ENCODE measurements at places on chromosomes 3 and 15. TPM values are rescaled to one million over a fixed set of nuclear protein-coding genes. Genes with fewer than 3 reads are reported as not detected.
A peak's percentile ranks its signal among the peaks of the same experiment; 100 is the strongest.

DNA sequence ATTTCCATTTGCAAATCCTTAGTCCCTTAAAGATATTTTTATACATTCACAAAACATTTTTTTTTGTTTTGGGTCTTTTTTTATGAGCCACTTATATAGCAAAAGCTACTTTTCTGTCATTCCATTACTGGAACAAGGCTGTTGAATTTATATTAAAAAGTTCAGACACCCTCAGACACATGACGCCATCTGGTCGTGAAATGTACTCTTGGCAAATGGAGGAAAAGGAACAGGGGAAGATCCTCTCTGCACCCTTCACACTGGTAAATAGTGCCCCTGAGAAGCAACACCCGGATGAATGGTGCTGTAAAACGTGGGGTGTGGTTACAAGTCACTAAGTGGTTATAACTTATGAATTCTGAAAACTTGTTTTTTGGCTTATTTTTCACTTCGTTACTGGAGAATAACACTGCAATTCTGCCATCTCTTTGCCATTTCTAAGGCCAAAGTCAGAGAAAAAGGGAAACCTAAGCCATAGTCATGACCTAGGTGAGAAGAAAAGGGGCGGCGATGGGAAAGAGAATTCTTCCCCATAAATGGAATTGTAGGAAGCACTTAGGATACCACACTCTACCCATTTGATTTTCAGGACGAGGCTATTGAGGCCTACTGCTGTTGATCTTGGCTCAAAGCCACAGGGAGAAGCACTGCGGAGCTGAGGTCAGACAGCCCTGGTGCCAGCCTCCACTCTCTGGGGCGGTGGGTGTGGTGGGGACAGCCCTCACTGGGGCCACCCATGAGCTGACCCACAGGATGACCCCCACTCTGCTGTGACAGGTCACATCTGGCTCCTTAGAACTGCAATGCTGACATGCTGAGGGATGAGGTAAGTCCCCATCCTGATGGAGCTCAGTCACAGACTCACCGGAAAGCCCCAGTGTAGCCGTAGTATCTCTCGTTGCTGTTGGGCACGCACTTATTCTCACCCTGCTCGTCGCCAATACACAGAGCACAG, 21.9 kb downstream of the LTF start:
- DNase-seq = no peak

DNA sequence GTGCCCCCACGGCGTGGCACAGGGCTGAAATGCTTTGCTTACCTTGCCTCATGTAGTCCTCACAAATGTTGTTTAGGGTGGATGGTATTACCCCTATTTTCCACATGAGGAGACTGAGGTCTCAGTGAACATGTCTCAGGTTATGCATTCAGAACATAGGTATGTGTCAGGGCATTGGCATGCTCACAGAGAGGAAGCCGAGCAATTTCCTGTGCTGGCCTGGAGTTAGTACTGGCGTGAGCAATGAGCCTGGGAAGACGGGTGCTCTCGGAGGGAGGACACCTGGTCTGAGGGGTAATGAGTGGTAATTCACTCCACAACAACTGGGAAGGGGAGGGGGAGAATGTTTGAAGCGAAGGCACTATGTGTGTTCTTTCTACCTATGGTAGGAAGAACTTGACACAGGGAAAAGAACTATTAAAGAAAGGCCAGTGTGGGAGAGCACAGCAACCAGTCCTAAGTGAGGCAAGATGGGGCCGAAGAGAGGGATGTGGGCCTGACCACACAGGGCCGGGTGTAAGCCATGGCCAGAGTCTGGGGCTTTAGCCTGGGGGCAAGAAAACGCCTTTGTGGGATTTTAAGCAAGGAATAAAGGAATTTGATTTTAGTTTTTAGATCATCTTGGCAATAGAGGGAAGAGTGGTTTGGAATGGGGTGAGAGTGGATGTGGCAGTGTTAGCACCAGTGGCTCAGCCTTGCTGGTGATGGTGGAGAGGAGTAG, 4.9 kb upstream of the FAM131A start:
- DNase-seq = no peak

DNA sequence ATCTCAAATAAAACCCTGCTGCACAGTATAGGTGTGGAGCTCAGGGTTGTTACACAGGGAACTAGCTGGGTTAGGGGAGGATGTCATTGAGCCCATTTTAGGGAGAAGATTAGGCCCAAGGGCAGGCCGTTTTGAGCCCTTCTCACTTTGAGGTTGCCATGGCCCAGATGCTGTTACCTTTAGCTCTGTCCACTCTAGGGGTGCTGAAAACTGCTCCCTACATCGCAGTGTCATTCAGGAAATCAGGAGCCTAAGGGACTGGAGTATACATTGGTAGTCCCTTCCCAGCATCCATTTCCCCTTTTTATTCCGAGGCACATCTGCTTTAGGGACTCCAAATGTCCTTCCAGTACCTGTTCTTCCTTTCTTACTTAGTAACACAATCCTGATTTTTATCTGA, 79.0 kb upstream of the SELENOK start:
- DNase-seq = no peak

DNA sequence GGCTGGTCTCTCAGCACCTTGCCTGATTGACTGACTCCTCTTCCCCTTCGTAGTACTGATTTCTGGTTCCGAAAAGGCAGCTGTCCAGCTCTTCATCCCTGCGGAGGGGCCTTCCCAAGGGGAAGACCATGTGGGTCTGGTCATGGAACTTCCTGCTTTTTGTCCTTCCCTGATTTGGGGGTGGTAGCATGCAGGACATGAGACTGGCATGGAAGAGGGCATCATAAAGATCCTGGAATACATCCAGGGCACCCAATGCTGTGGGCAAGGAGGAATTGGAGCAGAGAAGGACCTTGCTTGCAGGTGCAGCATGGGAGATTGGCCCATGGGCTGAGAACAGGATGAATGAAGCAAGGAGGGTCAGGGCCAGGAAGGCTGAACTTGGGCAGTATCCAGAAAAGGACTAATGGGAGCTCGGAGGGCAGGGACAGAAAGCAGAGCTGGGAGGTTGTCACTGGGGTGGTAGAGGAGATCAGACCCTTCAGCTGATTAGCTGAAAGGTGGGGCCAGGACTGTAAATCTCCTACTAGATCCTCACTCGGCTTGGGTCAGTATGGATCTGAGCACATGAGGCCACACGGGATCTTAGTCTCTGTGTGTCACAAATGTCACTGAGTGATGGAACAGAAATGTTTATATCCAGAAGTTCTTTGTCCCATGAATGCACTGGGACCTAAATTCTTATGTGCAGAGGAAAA, 59.5 kb downstream of the AMOTL2 start:
- DNase-seq = no peak

DNA sequence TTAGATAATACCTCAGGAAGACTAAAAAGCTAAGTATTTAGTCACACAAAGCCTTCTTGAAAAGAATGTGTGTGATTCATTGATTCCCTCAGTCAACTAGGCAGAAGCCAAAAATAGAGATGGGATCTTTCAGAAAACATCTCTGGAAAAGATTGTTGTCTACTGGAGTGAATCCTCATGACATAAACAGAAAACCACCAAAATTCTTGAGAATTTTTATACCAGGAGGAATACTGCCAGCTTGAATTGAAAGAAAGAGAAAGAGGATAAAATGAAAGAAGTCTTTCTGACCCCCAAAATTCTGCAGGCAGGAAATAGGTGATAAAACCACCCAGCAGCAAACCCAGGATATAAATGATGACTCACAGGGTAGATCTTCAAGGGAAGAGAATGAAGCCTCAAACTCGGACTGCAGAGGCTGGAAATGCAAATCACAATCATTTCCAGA, 363.1 kb upstream of the PLSCR5 start:
- DNase-seq = no peak

The FBXW12 gene
- polyA plus RNA-seq = not detected

The ST3GAL6 gene
- polyA plus RNA-seq = 1.7 TPM

- peak; percentile 76 for DNase-seq
Measured at GRCh38 chr15:25394898-25395297, 43.9 kb downstream of the UBE3A start.

DNA sequence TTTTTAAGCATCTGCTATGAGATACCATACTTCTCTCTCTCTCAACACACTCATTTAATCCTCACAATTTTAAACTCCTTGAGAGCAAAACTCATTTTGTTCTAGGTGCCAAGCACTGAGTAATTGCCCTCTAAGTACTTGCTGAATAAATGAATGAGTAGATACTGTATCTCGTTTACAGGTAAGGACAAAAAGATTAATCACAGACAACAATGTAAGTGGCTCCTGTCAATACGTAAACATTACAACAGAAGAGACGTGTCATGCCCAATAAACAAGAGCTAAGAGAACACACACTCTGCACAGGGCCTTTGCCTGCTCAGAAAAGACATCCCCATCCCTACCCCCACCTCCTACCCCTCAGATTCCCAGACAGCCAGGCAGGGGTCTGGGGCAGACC, 59.8 kb downstream of the CHSY1 start:
- DNase-seq = no peak

- DNase-seq = no peak
Measured at GRCh38 chr3:115245438-115245837, 98.3 kb upstream of the ZBTB20 start.

GRCh38 chr3:63726656-63727055, 74.2 kb downstream of the SNTN start:
- no peak for DNase-seq

- no peak for DNase-seq
Measured at GRCh38 chr3:62203561-62203960, 169.8 kb downstream of the FEZF2 start.

The IL20RB gene
- polyA plus RNA-seq = 0.36 TPM

DNA sequence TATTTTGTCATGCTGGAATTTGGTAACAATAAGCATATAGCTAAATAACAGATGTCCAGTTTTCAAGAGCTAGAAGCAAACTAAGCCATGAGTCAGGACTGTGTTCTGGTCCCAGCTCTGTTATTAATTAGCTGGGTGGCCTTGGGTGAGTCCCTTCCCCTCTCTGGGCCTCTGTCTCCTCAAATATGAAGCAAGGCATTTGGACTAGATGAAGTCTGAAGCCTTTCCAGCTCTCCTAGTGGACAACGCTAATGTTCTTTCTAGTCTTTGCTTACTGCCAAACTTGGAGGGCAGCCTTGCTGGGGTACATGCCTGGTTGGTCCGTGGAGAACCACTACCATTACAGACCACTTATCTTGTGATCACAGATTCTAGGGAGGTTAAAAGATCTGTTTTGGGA, 127.6 kb downstream of the DUT start:
- no peak for DNase-seq

- no peak for DNase-seq
Measured at GRCh38 chr3:28247286-28247685, 5.9 kb downstream of the CMC1 start.
